Gastroesophageal sphincter (tissue), 4 donors: ENCODE measurements at places on chromosomes 5 and 9. TPM values are rescaled to one million over a fixed set of nuclear protein-coding genes. Genes with fewer than 3 reads are reported as not detected.

The TIMD4 gene
- 0.67 TPM for total RNA-seq

The SIT1 gene
- total RNA-seq, result 1.6 TPM

- no peak for ATAC-seq
Measured at GRCh38 chr5:75020016-75020656, 32.2 kb downstream of the GCNT4 start.

DNA sequence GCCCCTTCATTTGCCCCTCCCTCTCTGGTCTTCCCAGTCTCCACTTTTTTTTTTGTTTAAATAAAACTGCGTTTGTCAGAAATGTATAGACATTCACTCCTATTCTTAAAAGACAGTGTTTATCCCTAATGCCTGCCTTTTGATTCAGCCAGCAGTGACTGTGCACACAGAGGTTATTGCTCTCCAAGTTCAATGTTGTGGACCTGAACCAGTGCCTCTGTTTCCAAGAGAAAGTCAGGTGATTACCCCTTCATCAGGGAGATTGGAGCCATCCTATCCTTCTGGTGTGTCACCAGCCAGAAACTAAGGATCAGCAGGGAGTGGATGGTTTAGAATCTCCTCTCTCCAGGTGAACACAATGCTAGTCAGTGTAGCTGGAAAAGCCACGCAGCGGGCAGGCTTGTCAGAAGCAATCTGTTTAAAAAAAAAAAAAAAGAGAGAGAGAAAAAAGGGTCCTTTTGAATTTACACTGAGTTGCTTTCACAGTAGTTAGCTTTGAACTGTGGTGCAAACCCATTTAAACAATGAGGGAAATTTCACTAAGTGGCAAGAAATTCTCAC lies 167.5 kb upstream of the DMRT1 start:
- ATAC-seq, result no peak

The SPATA24 gene
- 1.8 TPM for total RNA-seq

- ATAC-seq, result no peak
Measured at GRCh38 chr9:133824106-133824801, 86.1 kb upstream of the SARDH start.

The CATSPER3 gene
- not detected for total RNA-seq

GRCh38 chr5:171710451-171711024 lies 75.1 kb upstream of the SMIM23 start:
- ATAC-seq, result no peak

- ATAC-seq, result no peak
Measured at GRCh38 chr9:28413471-28413870, 840.2 kb upstream of the C9orf72 start.

DNA sequence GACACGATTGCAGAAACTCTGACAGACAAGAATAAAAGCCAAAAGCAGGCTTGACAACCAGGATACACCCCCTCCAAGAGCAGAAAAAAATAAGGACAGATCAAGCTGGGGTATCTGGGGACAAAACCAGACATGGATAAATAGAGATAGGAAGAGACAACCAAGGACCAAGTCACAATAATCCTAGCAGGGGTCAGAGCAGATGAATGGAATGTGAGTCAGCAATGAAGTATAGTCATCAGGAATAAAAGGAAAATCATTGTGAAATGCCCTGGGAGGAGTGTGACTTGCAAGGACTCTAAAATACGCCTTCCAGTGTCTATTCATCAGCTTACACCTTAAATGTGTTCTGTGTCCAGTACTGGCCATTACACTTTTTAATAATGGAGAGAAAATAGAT lies 206.8 kb downstream of the CAAP1 start:
- no peak for ATAC-seq

GRCh38 chr9:99572567-99572966 lies 249.1 kb upstream of the NR4A3 start:
- ATAC-seq, result no peak

DNA sequence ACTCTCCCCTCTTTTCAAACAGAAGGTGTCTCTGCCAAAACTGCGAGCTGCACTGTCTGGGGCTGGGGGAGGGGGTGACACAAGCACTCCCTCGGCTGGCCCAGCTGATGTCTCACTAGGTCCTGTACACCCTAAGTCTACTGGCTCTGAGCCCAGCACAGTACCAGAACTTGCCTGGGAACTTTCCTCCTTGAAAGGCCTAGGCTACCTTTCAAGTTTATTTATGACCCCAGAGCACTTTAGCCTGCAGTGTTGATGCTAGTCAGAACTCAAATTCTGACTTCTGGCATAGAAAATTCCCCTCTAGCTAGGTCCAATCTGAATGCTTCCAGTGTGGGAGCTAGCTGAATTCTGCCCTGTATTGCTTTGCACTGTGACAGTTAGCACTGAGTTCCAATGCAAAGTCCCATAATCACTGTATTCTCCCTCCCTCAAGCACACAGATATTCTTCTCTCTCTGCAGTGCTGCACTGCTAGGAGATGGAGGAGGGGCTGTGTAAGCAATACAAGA lies 10.5 kb downstream of the LURAP1L start:
- ATAC-seq, result peak; percentile 73

The MYO10 gene
- 5.9 TPM for total RNA-seq

- ATAC-seq, result no peak
Measured at GRCh38 chr9:4050916-4051315, 249.0 kb downstream of the GLIS3 start.

The PCDHGA1 gene
- total RNA-seq, result 1.2 TPM

DNA sequence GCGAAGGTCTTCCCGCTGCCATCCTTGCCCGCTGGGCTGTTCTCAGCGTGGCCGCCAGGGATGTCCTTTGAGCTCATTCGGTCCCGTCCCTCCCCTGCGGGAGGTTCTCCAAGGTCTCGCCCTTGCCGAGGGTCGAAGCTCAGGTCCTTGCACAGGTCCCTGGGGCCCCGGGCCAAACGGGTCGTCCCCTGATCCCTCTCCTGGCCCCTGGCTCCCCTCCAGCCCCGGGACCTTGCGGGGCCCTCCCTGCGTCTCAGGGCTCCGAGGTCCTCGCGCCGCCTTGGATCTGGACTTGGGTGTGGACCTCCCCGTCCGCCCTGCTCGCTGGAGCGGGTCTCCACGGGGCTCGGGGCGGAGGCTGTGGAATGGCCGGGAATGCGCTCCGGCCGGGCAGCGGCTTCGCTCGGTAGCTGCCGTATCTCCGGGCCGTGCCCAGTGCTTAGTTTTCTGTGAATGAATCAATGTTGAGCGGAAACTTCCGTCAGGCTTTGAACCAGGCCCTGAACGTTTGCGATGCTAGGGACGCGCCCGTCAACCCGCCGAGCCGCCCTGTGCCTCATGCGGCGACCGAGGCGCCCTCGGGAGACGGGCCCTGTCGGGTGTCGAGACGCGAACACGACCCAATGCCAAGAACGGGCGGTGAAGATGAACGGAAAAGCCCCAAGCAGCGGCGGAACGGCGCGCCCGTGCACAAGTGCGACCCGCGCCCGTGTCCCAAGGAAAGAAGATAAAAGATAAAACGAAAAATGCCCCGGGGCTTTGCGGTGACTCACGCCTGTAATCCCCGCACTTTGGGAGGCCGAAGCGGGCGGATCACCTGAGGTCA lies 780 bp downstream of the RNU6ATAC start:
- peak; percentile 8 for ATAC-seq

The SPINK1 gene
- not detected for total RNA-seq

- peak; percentile 83 for ATAC-seq
Measured at GRCh38 chr5:59351076-59351794, 542.3 kb downstream of the PDE4D start.

GRCh38 chr5:111070272-111071134 lies 1.0 kb upstream of the TSLP start:
- ATAC-seq, result peak; percentile 51

DNA sequence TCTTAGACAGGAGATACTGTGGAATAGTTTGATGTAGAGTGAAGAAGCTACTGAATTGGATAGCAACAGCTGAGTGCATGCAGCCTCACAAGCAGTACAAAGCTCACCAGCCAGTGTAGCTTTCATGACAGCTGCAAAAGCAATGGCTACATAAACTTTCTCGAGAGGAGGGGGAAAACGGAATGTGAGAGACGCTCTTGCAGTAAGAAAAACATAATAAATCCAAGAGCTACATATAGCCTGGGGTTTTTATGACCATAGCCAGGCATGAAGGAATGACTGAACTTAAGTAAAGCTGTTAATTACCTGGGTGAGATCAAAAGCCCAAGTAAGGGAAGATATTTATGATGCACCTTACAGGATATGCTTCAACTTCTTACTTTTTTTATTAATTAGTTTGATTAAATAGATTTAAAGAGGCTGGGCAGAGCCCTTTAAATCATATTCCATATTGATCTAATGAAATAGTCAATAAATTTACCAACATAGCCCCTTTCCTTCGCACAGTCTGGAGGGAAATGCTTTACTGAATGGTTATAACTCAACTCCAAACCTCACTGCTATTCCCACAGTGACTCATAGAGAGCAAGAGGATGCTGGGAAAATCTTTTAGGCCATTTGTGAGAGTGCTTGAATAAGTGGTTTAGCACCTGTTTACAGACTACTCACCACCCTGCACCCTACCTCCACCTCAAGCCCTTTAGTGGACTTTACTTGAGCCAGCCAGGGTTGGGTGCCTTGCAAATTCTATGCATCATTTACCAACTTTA lies 407.2 kb upstream of the CLINT1 start:
- no peak for ATAC-seq

The NUTM2F gene
- not detected for total RNA-seq

- no peak for ATAC-seq
Measured at GRCh38 chr9:115689331-115689730, 464.3 kb upstream of the PAPPA start.

DNA sequence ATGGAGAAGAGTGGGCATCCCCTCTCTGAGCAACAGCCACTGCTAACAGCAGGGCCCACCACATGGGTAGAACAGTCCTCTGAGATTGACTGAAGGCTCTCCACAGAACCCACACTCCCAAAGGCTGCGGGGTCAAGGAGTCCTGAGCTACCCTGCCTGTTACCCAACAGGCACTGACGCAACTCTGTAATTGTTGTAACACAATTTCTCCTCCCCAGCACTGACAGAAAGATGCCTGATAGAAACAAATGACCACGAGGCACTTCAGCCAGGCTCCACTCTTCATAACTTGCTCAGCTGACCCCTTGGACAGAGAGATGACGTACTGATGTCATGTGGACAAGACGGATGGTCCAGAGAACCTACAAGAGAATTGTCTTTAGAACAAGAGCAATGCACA lies 220.7 kb downstream of the SPOCK1 start:
- no peak for ATAC-seq

DNA sequence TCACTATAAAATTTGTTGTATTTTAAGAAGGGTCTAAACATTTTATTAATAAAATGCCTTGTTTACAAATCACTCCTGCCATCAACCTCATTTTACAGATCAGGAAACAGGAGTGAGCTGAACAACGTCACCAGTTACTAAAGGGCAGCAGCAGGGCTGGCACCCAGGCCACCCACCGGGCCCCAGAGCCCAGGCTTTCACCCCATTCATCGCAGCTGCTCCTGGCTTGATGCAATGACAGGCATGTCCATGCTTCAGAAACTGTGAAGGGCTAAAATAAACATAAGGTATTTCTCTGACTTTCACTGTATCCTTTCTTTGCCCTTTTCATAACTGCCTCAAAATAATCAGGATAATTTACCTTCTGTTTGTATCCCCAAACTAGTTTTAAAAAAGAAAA lies 18.1 kb downstream of the MED27 start:
- ATAC-seq, result no peak

The AGXT2 gene
- not detected for total RNA-seq

The CD74 gene
- 142 TPM for total RNA-seq

GRCh38 chr5:31280210-31280609 lies 86.7 kb downstream of the CDH6 start:
- ATAC-seq, result no peak

- ATAC-seq, result no peak
Measured at GRCh38 chr5:24547132-24547531, 97.6 kb downstream of the CDH10 start.

DNA sequence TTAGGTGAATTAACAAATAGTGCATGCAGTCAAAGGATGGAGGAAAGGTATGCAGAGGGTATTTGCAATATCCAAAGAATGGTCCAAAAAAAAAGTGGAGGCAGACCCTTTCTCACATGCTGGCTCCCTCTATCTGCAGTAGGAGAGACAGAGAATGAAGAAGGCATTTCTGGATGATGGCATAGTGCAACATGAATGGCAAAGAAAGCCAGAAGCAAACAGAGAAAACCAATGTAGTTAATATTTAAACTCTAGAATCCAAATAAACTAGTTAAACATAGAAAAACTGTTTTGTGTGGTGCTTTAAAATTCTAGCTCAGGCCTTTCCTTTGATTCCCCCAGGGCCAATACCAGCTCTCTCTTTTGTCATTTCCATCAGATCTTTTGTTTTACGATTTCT lies 403.1 kb upstream of the WWC1 start:
- no peak for ATAC-seq

DNA sequence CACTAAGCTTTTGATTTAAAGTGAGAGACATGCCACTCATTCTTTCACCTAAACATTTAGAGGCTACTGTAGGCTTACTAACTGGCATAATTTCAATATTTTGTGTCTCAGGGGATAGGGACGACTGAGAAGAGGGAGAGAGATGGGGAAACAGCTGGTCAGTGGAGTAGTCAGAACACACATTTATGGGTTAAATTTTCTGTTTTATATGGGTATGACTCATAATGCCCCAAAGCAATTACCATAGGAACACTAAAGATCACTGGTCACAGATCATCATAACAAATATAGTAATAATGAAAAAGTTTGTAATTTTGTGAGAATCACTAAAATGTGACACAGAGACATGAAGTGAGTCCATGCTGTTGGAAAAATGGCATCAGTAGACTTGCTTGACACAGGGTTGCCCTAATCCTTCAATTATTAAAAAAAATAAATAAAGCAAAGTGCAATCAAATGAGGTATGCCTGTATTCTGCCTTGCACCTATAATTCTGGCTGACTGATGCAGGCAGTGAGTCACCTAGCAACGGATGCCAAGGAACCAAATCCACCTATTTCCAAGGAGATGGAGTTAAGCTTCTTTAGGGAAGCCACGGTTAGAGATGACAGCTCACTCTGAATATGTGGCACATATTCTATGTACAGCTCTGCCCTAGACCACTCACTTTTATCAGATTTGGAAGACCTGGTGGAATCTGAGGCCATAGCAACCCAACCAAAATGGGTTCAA lies 166.1 kb downstream of the MARCHF11 start:
- ATAC-seq, result no peak

The SARDH gene
- 1.2 TPM for total RNA-seq

DNA sequence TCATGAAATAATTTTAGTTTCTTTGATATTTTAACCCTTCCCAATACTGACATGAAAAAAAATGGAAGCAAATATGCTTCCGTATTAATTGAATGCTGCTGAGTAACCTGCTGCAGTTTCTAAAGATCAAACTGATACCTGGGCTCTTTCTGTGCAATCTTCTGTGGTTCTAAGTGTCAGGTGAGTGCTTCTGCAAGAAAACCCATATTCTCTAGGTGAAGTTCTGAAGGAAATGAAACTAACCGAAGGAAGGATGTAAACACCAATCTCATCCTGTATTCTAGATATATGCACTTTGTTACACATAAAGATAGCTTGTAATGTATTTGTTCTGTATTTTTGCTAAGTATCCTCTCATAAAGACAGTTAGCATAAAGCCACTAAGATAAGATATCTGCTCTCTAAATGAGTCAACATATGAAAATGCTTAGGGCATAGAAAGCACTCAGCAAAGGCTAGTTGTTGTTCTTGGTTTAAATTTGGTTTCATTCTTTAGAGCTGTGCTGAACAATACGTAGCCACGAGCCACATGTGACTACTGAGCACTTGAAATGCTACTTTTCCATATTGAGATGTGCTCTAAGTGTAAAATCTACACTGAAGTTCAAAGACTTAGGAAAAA lies 52.0 kb downstream of the ITGA2 start:
- no peak for ATAC-seq
